NCI-H510A treated with DMSO at 0.1 percent for 48 hours (cell line): ENCODE measurements at places on chromosomes 11 and 22.

- no peak for DNase-seq
Measured at GRCh38 chr11:110475671-110476070, 45.9 kb downstream of the FDX1 start.

DNA sequence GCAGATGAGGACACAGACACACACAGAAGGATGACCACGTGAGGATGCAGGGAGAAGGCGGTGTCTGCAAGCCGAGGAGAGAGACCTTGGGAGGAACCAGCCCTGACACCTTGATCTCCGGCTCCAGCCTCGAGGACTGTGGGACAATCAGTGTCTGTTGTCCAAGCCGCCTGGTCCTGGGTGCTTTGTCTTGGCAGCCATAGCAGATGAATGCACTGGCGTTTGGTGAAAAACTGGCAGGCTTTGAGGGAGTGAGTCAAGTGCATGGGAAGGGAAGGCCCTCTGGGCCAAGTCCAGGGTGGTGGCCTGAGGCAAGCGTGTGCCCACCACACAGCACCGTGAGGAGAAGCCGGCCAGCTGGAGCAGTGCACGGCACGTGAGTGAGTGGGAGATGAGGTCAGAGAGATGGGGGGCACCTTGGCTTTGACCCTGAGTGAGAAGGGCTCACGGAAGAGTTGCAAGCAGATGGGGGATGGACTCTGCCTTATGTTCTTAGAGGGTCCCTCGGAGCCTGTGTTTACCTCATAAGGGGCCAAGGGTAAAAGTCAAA, 12.4 kb upstream of the BRSK2 start:
- DNase-seq, result no peak

GRCh38 chr22:43851058-43851978, 11.0 kb downstream of the SULT4A1 start:
- no peak for DNase-seq

DNA sequence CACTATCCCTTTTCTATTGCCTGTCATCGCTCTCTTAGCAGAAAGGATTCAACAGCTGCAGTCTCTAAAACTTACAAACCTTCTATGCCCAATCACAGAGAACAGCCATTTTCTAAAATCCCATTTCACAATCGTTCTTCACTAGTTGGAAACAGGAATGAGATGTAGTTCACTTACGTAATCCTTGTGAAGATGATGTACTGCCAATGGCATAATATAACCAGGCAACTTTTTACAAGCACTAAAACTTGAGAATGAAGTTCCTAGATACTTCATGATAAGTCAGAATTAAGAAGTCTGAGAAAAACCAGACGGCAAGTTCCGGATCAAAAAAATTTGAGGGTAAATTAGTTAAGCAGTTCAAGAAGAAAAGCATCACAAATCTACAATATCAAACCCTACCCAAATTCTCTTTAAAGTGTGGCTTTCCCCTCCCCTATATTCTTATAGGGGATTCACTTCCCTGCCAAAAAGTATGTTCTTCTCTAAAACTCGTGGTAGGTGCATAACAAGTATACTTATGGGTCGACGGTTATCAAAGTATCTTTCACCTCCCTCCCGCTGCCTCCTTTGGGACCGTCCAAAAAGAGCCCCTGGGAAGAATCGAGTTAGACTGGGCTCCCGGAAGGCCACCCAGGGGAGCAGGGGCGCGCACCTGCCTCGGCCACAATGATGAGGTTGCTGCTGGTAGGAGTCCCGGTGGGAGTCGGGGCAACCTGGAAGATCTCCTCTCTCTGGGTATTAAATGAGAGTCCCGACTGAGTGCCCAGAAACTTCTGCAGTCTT, 666 bp downstream of the MSANTD4 start:
- no peak for DNase-seq

GRCh38 chr22:31275018-31275417, 17.3 kb downstream of the PIK3IP1 start:
- DNase-seq, result no peak

DNA sequence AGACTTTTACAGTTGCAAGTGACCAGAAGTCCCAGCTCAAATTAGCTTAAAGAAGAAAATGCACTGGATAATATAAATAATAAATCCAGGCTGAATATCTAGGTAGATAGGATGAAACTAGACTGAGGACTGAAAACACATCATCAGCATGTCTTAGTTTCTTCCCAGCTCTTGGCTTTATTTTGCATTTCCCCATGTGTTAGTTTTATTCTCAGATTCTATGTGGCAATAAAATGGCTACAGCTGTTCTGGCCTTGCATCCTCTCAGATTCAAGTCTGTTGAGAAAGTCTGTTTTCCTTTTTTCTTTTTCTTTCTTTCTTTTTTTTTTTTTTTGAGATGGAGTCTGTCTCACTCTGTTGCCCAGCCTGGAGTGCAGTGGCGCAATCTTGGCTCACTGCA, 22.6 kb upstream of the CAT start:
- no peak for DNase-seq

- no peak for DNase-seq
Measured at GRCh38 chr11:12085371-12086251, 24.8 kb upstream of the MICAL2 start.

DNA sequence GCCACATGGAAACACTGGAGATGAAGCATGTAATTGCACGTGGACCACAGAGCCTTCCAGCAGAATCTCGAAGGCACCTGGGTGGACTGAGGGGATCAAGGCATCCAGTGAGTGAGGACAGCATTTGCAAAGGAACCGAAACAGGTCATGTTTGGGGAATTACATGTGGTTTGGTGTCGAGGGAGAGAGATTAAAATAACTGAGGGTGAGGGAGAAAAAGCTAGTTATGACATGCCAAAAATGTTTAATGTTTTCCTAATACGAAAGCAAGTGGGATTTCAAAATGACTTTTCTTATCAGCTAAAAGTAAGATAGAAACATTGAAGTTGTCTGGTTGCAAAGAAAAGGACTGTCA, 157.1 kb downstream of the BLID start:
- no peak for DNase-seq

DNA sequence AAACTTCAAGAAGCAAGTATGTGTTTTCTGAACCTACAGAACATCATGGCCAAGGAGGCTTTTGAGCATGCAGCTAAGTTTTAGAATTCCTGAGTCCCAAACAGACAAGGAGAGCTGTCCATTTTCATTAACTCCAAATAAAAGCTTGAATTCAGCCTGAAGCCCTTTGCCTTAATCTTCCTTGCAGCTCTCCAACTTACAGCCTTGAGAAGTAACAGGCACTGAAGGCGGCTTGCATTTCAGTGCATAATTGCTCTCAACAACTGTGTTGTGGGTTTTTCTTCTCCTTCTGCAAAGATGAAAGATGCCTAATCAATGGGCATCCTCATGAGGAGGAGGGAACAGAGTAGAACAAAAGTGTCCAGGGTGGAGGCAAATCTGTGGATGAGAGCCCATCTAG, 286.0 kb downstream of the FAT3 start:
- no peak for DNase-seq

DNA sequence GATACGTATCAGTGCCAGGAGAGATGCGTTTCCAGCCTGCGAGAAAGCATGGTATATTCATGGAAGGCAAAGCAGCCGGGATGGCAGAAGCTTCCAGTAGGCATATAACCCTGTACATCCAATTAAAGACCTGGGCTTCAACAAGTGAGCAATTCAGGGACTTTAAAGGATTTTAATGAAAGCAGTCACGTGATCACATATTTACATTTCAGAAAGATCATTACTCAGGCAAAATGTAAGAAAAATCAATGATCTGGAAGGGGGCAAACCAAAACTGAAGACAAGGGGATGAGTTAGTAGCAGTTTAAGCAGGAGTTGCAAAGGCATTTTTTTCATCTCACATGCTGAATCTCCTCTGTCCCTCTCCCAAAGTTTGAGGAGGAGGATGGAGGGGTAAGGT, 7.8 kb downstream of the CDON start:
- no peak for DNase-seq

DNA sequence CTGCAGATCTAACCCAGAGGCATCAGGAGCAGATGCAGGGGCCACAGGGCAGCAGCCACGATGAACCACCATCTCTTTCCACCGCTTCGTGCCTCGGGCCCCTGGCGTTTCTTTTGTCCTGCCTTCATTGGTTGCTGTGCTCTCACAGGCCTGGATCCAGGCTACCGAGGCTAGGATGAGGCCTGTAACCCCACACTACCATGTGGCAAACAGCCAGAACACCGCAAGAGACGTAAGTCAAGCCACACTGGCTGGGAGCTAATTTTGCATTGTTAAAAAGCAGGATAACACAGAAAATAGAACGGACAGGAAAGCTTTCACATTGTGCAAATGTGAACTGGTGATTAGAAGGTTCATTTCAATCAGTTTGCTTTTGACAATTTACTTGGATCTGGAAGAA, 15.7 kb upstream of the ARFGAP3 start:
- DNase-seq, result no peak

- no peak for DNase-seq
Measured at GRCh38 chr11:120236169-120237107, 3.5 kb upstream of the POU2F3 start.

DNA sequence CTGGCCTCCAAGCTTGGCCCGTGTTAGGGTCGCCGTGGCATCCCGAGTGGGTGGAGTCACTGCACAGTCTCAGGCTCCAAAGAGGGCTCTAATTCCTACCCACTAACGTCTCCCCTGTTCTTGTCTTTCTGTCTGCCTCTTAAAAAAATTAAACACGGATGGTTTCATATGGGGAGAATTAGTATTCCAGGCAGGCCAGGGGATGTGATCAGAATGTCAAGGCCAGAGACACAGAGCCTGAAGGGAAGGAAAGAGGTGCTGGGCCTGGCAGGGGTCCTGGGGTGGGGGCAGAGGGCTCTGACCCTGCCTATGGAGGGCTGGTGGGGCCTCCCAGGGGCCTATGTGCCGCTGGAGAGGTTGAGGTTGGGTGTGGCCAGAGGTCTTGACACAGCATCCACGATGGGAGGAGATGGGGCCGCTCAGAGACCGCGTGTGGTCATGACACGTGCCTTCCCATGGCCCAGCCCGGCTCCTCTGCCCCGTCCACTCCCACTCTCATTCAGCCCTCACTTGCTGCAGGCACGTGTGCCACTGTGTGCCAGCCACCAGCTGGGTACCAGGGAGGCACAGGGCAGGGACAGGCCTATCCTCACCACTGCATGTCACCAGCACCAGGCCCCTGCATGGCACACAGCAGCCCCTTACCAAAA, 56.5 kb downstream of the FLRT1 start:
- DNase-seq, result no peak

DNA sequence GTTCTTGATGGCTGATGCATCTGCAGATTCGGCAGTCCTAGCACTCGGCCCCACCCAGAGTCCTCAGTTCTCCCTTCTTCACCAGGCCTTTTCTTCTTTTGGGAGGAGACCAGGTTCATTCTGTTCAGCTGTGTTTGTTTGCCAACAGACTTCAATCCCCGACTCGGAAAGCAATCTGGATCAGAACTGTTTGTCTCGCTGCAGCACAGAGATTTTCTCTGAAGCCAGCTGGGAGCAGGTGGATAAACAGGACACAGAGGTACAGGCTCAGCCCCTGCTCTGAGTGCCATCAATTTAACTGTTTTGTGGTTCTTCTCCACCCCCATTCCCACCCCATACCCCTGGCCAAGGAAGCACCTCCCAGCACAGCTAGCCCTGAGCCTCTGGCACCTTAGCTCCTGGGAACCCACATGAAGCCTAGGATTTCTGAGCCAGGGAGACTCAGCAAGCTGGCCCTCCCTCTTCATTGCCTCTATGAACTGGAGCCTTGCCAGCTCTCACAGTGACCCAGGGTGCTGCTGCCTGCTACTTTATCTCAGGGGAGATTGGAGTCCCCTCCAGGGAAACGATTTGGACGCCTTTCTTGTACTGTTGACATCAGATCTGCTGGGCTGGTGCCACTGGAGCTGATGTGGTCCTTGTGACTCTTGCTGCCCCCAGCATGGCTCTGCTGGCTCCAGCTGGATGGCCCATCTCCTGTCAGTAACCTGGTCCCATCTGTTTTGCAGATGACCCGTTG, 58.2 kb upstream of the HORMAD2 start:
- no peak for DNase-seq

DNA sequence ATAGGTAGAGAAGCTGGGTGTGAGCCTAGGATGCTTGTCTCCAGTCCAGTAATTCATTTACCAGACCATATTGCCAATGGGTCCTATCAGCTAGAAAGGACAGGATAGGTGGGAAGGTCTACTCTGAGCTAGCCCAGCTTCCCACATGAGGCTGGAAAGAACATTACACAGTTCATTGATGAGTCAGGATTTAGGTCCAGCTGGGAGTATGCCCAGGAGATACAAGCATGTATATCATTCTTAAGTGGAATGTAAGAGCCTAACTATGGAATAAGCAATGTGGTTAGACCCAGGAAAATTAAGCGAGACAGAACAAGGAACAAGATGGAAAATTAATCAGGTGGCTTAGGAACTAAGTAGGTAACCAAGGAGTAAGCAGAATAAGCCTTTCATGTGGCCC, 59.0 kb upstream of the TBCEL start:
- DNase-seq, result no peak

DNA sequence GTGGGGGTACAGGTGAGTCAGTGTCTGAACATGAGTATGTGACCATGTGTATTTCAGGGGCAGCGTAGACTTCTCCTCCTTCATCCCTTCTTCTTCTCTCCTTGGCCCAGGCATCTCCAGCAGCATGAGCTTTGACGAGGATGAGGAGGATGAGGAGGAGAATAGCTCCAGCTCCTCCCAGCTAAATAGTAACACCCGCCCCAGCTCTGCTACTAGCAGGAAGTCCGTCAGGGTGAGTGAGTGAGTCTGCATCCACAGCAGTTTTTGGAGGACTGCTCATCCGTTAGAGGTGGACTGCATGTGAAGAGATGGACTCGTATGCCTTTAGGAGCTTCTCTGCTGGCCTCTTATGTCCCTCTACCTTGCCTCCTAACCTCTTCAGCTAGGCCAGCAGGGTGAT, 15.6 kb downstream of the TUB start:
- DNase-seq, result no peak

GRCh38 chr11:14336507-14337503, 22.2 kb downstream of the RRAS2 start:
- DNase-seq, result no peak

GRCh38 chr11:40227730-40228129, 1231.7 kb downstream of the LRRC4C start:
- no peak for DNase-seq

DNA sequence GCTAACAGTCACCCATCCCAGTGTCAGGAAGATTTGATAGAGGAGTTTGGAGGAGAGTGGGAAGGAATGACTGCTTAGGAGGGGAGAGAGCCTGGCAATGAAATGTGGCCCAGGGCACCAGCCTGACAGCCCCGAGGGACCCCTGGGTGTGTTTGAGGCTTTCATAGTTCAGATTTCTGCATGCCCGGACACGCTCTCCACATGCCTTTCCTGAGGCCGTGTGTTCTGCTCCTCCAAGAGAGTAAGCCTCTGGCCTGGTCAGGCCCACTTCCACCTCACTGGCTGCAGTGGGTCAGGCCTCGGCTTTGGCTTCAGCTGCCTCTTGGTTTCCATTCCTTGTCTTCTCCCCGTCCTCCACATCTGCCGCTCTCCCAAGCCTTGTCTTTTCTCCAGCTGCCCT, 78.4 kb downstream of the C22orf31 start:
- no peak for DNase-seq

- DNase-seq, result no peak
Measured at GRCh38 chr11:10371926-10372641, 67.2 kb downstream of the ADM start.

DNA sequence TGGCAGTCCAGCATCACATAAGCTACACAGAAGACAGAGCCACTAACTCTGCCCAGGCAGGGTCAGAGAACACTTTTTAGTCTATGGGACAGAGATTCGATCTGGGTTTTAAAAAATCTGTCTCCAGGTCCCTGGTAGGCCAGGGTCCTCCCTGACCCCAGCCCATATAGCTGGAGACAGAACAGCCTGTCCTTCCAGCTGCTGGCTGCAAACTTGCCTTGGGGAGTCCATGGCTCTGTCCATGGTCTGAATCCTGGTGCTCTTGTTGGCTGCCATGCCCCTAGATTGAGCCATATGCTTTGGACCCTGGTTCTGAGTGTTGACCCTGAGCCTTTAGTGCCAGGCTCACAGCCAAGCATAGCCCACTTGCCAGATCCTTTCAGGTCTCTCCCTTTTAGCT, 13.3 kb upstream of the LIPT2 start:
- no peak for DNase-seq
